HuH-7.5 (cell line): ENCODE measurements at places on chromosomes 1 and 21.

DNA sequence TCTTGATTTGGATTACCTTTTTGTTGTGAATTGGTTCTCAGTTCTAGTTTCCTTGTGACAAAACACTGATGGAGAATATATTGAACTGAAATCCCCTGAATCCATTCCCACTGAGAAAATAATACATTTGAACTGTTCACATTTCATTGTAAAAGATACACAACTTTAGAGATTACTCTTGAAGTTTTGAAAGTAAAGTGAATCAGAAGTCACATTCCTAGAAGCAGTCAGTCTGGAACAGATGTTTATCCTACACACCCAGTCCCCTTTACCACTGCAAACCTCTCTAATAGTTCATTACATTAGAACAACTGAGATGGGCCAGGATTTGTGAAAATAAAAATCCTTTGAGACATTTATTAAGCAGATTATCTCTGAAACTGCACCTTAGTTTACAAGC is 3.4 kb downstream of the RERE start:
- no peak for DNase-seq

GRCh38 chr1:15799928-15800835 is 7.3 kb downstream of the UQCRHL start:
- DNase-seq: peak; percentile 73

DNA sequence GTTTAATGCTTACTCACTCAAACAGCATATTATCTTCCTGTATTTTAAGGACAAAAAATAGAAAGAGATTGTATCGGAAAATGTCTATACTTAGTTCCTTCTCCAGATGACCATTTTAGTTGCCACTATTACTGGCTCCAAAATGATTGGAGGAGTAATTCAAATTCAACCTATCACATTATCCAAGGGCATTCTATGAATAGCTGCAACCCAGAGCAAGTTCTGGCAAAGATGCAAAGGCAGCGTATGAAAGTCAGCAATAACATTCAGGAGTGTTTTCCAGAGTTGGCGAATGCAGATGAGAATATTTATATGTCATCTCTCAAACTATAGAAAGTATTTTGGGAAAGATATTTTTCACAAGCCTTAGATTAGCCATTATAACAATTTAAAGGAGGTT is 389.8 kb upstream of the ADGRL2 start:
- DNase-seq: no peak

DNA sequence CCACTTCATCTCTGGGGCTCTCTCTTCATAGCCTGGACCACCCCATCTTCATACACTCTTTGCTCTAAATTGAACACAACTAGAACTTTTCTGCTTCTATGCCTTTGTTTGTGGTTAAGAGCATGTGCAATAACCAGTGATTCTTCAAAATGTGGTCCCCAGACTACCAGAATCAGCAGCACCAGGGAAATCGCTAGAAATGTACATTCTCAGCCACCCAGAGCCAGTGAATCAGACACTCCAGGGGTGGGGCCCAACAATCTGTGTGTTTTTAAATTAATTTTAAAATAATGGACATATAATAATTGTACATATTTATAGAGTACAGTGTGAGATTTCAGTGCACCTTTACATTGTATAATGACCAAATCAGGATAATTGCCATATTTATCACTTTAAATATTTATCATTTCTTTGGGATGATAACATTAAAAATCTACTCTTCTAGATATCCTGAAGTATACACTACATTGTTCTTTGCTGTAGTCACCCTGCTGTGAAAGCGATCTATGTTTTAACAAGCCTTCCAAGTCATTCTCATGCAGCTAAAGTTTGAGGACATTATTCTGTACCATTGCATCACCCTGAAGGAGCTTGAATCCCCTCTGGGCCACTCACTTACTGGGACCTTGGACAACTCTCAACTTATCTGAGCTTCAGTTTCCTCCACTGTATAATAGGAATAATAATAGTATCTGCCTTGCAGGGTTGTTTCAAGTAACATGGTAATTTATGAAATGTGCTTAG is 10.8 kb downstream of the GRHL3 start:
- no peak for DNase-seq

- peak; percentile 64 for DNase-seq
These were observed 1.3 kb downstream of the GNG12 start for GRCh38 chr1:67831850-67832513.
